ENCODE measurements at places on chromosomes 7 and 10.
A peak's percentile ranks its signal among the peaks of the same experiment; 100 is the strongest.

DNA sequence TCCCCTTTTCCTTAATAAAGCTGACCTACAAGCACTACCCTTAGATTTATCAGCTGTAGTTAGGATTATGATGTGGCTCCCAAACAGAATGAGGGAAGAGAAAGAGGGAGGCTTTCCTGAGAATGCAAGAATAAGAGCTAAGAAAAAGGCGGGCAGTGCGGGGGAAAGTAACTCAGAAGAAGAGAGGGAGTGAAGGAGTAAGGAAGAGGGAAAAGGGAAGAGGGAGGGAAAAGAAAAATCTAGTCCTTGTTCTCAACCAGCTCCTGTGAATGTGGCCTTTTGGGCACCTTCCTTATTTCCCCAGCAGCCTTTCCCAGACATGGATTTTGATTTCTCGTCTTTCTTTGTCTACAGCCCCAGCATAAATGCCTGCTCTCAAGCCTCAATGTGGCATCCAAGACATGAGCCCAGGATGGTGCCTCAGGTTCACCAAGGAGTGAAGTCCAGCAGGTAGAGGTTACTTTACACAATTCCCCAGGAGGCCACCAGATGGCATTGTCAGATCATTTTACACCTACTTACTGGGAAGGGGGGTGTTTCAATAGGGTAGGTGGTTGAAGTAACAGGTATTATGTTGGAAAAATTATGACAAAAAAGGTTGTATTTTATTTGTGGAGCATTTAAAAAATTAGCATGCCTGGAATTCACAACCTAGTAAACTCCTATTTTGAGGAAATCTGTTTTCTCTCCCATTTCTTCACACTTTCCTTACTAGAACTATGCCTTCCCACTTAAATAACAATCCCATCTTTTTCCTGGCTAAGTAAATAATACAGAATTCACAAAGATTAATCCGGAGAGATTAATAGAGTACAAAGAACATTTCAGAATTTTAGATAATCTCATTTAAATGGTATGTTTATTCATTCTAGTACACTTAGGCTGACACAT, 106.5 kb downstream of the HTR7 start:
- no peak for DNase-seq

DNA sequence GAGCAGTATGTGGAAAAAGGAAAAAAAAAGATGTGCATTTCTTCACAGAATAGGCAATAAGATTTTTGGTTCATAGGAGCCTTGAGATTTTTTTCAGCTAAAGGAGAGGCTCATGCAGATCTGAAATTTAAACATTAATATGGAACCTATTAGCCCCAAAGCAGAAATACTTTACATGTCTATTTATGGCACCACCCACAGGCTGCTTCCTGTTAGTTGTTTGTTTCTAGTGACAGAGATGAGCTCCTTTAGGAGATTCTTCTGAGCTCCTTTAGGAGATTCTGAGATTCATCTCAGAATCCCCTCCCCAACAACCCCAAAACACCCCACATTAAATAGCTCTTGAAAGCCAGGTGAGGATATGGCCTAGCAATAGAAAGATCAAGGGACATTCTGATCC, 27.9 kb upstream of the HPS1 start:
- no peak for DNase-seq

- no peak for DNase-seq
Observed at GRCh38 chr10:121414366-121415062, 183.7 kb downstream of the FGFR2 start.

DNA sequence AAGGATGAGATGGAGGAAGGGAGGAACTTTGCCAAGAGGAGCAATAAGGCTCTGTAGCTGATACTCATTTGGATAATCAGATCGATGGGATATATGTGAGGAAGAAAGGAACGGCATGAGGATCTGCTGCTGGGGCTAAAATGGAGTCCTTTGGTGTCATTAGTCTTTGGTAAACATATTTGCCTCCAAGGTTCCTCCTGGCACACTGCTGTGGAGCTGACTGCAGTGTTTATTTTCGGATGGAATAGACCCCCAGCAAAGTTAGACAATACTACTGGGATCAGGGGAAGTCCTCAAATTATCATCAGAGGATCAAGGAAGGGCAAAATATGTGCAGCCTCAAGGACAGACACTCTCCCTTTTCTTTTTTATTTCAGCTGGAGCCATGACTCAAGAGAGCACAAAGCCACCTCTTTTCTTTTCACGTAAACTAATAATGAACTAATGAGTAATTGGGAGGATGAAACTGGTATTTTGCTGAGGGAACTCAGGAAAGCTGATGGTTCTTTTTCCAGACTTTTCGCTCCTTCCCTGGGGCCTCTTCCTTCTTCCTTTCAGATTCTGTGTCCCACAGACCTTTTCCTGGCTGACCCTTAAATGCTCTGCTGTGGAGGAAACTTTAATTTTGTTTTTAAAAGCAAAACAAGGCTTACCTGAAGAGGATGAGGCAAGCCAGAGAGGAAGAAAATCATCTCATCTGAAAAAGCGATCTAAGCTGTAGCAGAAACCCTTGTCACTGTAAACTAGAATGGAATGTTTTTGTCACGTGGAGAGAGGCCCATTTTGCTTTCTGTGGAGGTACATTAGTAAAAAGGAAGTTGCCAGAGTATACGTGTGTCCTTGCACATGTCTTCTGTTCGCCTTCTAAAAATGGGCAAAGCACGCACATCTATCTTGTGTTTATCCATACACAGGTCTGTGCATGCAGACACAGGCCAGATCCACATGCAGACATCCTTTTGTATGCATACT, 33.3 kb downstream of the LRMDA start:
- no peak for DNase-seq

DNA sequence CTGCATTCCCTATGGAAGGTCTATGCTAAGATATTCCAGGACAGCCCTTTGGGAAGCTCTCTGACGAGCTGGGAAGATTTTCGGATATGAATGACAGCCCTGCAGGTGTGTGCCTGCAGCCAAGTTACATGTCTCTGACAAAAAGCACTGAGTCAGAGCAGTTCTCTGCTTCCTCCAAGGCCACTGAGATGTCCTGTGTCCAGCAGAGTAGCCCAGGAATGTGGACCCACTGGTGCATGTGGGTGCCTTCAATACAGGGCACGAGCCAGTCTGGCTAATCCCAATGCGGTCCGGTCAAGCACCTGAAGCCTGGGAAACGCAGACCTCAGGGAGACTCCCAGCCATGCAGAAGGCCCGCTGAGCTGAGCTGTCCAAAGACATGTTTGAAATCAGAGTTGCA, 565.7 kb downstream of the TCERG1L start:
- DNase-seq, result no peak

DNA sequence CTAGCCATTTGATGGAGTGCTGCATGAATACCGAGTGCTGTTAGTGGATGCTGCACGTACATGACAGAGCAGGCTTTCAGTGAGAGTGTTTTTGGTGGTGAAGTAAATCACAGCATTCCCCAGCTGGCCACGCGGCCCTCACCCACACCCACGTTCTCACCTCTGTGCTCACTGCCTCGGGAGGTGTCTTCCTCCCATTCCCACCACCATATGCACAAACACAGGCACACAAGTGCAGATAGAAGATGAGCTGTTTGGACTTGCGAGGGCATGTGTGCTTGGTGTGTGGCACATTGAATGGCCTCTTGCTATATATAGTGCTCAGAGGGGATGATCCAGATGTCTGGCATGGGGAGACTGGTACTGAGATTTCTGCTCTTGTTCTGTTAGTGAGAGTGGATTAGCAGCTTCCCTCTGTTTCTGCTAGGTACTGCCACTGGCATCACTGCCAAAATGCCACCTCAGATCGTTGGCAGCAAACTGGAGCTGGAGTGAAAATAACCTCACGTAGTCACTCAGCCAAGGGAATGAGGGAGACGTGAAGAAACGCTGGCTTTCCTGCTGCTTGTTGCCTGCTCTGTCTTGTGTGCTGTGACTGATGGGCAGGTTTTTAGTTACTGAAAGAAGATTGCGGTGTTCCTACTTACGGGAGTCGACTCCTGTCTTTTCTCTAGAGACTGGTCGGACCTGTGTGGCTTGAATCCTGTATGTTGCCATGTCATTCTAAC, 19.1 kb downstream of the DNAJB6 start:
- DNase-seq, result no peak

DNA sequence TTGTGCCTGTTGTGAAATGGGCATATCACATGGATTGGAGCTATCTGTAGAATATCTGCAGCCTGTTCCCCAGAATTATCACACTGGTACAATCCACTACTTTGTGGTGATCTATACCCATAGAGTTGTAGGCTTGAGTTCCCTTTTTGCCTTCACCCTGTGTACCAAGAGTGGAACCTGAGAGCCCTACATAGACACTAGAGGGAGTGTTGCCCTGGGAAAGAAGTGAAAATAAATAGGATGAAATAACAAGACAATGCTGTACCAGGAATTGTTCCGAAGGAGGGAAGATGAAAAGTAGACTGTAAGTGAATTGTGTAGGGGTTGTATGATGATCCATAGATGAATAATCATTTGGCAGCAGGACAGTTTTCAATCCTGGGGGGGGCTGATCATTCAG, 9.0 kb downstream of the SORCS3 start:
- DNase-seq, result no peak

- DNase-seq, result no peak
Observed at GRCh38 chr10:47098238-47098637, 187.0 kb downstream of the PTPN20 start.

- DNase-seq, result no peak
Observed at GRCh38 chr7:139777133-139777891, 486 bp downstream of the HIPK2 start.

DNA sequence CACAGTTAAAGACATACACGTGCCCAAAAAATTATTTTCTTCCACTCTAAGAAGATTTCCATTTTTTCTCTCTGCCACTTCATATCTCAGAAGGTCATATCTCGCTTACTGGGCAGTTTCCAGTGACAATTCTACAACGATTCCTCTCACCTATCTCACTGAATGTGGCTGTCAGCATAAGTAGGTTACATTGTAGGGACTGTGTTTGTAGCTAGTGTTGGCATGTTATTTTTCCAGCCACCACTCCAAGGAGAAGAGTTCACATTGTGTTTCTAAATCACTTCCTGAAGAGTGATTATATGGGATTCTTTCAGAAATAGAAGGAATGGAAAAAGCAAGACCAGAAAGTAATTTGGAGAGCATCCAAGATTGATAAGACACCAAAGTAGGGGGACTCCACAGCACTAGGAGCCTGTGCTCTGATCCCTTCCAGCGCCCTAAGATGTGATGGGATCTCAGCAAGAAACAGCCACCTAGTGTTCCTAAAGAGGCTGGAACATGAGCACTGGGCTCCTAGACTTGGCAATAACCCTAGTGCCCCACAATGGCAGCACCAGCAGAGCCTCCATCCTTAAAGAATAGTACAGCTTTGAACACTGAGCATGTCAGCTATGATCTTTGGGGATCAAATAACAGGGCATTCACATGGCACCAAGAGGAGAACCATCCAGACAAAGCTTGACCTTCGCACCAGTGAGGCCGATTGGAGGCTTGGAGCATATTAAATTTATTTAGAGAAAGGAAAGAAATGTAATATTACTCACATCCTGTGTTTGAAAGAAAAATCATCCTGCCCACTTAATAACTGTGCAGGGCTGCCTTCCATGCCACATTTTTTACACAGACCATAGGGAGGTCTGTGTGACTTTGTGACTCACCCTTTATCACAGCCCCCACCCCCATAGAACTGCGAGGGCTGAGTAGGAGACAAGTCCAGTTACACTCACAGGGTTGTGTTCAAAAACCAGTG, 51.8 kb downstream of the CAV1 start:
- no peak for DNase-seq

DNA sequence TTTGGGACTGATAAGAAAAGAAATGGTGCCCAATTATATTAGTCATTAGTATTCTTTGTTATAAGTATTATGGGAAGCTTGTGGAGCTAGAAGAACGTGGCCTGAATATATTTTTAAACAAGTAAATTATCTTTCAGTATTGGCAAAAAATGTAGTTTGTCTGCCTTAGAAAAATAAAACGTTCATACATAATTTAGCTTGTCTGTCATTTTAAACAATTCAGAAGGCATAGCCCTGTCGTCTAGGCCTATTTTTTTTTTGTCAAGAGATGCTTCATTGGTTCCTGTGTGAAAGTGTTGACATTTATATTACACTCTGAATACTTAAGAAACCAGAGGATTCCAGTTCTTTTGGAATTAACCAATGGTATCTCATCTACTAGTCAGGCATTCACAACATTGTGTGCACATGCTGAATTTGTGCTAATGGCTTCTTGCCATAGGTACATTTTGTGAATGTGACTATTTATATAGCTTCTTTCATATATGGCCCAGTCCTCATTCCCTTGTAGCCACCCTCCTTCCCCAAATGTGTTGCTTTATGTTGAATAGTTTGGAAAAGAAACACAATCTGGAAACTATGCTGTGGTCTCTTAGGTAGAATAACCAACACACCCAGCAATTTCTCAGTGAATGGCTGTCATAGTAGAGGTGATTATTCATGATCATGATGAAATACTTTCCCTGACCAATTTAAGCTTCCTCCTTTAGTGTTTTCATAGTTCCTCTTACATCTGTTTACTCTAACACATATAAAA, 435.8 kb downstream of the EXOC4 start:
- DNase-seq, result no peak

GRCh38 chr10:29816801-29817558, 182.2 kb upstream of the SVIL start:
- no peak for DNase-seq

GRCh38 chr10:106836933-106837663, 327.4 kb downstream of the SORCS1 start:
- no peak for DNase-seq

DNA sequence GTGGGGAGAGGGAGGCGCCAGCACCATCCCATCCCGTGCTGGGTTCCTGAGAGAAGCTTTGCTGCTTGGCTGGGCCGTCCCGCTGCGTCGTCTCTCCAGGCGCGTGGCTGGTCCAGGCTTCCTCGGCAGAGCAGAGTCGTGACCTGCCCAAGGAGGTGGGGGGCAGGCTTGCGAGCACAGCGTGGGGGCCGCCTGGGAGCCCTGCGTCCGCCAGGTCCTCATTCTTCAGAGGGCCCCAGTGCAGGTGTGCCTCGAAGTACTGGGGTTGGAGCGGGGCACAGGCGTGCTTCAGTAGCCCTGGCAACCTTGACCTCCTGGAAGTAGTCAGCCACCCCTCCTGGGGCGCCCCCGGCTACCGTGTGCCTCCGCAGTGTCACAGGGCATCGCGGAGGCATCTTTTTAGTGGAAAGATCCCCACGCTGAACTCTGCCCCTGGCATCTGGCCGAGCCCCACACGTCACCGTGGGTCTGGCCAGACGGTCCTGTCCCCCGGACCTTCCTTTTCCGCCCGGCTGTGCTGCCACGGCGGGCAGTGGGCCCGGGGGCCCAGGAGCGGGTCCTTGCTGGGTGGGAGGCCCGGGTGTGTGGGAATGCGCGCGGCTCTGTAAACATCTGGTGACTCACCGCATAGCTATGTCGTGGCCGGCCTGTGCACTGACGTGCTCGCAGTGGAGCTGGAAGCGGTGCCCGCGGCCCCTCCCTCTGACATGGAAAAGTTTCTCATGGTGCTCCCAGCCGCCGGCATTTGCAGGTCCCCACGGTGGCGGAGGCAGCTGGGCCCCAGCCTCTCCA, 6.4 kb downstream of the MAFK start:
- DNase-seq, result peak; percentile 39

- no peak for DNase-seq
Observed at GRCh38 chr10:12077580-12078180, 8.9 kb downstream of the DHTKD1 start.

DNA sequence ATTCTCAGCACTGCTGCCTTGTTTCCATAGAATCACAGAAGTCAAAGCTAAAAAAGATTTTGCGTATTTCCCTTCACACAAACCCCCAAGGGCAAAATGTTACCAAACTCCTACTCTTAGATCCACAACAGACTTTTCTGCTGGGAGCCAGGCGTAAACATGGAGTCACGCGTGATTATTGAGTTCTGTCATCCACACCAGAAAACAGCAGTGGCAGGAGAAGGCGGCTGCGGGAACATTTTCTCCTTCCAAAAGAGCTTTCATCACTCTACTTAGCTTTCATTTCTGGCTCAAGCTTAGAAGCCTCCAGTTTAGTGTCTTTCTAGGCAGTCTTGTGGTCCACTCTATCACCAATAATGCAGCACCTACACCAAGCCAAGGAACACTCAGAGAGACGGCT, 712.9 kb upstream of the NRP1 start:
- DNase-seq, result no peak
